Activated CD8-positive, alpha-beta memory T cell treated with anti-CD3 and anti-CD28 coated beads, Interleukin-2, amount 50 U/mL, for 48 hours (primary cell): ENCODE measurements at places on chromosomes 16 and 17.

DNA sequence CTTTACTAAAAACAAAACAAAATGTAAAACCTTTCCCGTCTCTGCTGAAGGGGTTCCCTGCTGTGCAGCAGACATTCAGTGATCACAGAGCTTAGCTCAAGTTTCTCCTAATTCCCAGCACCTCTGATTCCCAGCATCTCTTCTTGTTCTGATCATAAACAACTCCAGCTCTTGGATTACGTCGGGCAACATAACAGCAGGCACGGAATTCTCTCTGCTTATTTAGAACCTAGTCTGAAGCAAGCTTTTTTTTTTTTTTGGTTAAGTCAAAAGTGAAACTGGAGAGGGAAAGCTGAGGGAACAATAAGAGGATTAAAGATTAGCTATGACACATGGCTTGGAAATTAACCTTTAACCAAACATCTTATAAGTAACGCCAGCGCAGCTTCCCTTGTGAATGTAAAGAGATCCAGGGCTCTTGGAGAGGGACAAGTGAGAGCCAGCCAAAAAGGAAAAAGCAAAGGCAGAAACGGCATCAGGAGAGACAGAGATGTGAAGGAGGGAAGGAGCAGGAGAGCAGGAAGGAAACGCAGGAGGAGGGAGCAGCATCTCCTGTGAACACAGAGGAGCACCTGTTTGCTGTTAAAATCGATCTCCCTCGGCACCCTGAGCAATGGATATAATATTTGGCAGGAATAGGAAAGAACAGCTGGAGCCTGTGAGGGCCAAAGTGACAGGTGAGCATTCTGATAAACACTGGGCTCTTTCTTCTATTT, at the start of gene BCO1:
BCO1 (plus strand) TSS at position 394 of the 716 bp plus-strand sequence; CDS start at position 614, 220 bp downstream.
- DNase-seq: no peak

DNA sequence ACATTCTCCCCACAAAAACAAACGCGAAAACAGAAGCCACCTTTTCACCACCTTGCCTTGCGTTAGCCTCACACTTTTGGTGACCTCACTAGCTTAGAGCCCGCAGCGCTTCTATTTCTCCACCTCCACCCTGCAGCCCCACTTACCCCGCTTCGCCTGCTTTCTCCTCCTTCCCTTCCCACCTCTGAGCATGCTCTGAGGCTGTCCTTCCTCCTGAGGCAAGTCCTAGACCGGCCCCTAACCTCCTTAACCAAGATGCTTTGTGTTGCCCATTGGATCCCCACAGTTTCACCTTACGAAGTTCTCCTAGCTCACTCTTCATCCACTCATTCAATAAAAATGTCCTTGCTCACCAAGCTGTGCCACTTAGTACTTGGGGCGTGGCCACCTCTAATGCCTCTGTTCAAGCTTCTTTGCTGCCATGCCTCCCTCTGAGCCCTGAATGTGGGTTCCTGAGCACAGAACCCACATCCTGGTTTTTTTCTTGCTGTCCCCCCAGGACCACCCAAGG, 1.3 kb downstream of the GNGT2 start:
- DNase-seq: no peak

DNA sequence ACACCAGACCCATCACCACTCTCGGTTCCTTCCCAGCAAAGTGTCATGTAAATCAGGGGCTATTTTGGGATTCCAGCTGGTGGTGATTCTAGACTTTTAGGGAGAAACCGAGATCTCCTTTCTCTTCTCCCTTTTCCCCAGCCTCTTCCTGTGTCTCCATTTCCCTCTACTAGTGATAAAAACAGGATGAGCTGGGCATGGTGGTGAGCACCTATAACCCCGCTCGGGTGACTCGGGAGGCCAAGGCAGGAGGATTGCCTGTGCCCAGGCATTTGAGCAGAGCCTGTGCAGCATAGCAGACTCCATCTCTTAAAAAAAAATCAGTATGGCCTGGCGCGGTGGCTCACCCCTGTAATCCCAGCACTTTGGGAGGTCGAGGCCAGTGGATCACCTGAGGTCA, 6.1 kb downstream of the TBX21 start:
- DNase-seq: no peak

GRCh38 chr17:38746849-38747462, 1.2 kb downstream of the PCGF2 start:
- no peak for DNase-seq

DNA sequence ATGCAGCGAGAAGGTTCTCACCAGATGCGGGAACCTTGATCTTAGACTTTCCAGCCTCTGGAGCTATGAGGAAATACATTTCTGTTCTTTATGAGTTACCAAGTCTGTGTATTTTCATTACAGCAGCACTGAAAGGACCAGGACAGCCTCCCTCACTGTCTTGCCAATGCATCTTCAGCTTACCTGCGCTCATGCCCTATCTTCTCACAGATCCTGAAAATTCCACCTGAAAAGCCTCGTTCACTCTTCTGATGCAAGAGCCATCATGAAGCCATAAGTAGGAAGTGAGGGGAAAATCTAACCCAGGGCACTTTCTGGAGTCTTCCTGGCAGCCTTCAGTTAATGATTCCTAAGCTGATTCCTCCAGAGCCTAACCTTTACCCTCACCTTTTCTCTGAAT, 194.0 kb downstream of the SALL1 start:
- DNase-seq: no peak
